ENCODE measurements at places on chromosomes 6 and 20.

- no peak for DNase-seq
Observed at GRCh38 chr6:130934848-130935585, 107.8 kb downstream of the SMLR1 start.

GRCh38 chr6:5036269-5036668 is 32.4 kb upstream of the RPP40 start:
- no peak for DNase-seq

DNA sequence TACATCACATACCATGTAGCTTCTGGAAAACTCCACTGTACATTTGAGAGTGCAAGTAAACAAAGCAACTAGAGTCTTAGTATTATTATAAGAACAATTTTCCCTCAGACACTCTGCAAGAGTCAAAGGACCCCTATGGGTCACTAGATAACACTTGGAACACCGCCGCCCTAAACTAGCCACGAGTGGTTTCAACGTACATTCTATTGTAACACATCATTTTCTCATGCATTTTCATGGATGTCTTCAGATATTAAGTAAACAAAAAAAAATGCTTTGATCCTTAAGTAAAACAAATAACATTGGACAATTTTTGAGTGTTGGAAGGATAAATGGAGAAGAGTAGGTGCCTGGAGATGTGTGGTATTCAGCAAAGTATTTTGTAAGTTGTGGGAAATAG is 3.2 kb upstream of the RNF146 start:
- no peak for DNase-seq

DNA sequence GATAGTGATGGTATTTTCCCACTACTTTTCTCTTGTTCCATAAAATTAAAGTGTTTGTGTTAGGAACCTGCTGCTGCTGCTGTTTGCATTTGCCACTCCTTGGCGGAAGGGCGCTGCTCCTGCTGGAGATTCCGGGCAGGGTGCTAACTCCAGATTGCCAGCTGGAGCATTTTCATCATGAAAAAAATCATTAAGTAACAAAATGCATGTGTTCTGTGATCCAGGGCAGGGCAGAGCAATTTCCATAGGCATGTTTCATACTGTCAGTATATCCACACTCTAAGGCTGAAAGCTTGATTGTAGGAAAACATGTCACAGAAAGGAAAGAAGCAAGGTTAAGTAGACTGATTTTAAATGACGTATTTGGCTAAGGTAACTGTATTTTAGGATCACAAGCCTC is 24.0 kb downstream of the PBOV1 start:
- no peak for DNase-seq

GRCh38 chr6:54264581-54265272 is 43.5 kb upstream of the TINAG start:
- DNase-seq: no peak
